ENCODE measurements at places on chromosomes 11 and 22. TPM values are rescaled to one million over a fixed set of nuclear protein-coding genes. Genes with fewer than 3 reads are reported as not detected.

- DNase-seq = no peak
Measured at GRCh38 chr11:74638869-74639268, 46.5 kb downstream of the POLD3 start.

DNA sequence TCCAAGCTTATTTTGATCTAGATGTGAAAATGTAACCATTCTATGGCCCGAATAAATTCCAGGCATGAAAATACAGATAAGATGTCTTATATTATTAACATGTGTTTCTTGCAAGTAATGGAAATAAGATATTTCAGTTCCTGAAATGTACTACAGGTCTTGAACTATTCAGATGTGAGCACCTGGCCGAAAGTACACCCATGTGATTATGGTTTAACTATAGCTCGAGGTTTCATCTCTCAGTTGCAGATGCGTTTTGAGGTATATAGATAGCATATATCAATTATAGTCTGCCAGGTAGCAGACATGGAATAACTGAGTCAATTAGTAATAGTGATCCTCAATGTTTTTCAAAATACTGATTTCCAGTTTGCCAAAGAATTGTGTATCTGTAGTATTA is 68.3 kb downstream of the DDIAS start:
- no peak for DNase-seq

- DNase-seq = no peak
Measured at GRCh38 chr11:94753630-94754029, 14.5 kb upstream of the AMOTL1 start.

- no peak for DNase-seq
Measured at GRCh38 chr11:66361502-66361941, 10.0 kb downstream of the SLC29A2 start.

Gene FUT4
- 6.6 TPM for total RNA-seq
